NCI-H774 (cell line): ENCODE measurements at places on chromosomes 2 and 18.

DNA sequence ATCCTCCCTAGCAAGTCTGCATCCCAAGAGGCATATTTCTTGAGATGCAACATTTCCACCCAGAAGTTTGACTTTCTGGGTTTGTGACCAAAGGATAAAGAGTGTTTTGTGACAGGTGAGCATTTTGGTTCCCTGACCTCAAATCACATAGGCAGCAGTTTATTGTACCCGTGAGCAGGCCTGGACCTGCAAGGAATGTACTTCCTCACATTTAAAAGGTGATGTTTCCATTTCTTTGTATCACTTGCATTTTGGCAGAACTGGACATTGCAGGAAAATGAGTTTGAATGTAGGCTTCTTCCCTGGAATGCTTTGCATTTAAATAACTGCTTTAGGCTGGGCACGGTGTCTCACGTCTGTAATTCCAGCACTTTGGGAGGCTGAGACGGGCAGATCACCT, 160.7 kb downstream of the ALPK2 start:
- DNase-seq, result no peak

- peak; percentile 53 for DNase-seq
Observed at GRCh38 chr2:2083113-2083758, 247.8 kb downstream of the MYT1L start.

- no peak for DNase-seq
Observed at GRCh38 chr2:24328010-24328409, 32.3 kb downstream of the ITSN2 start.

DNA sequence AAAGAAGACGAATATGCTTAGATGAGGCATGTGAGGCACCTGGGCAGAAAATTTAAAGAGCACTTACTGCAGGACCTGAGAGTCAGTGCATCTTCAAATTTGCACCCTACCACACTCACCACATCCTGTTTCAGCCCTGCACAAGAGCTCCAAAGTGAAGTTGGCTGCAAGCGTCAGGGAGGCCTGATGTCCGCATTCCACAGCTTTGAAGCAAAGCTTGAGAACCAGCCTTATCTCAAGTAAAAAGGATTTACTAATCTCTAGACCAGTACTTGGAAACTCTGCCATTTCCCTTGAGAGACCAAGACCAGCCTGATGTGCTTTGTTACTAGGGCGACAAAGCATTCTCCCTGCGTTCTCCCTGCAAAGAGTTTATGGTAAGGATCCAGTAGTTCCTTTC, 3.4 kb upstream of the ASNSD1 start:
- DNase-seq, result no peak

DNA sequence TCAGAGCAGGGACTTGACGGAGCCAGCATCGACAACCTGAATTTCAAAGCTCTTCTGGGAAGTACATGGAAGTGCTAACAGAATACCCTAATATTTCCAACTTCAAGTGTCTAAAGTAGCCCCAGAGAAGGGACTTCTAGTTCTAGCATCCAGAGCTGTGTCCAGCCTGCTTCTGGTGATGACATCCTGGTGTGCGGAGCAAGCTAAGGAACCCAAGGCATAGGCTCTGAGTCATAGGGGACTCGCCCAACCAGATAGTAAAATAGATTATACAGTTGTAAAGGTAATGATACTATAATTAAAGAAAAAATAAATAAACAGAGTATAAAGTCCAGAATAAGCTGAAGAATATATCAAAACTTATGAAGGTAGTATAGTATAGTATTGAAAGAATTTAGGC, 108.1 kb upstream of the SERPINE2 start:
- DNase-seq, result no peak

DNA sequence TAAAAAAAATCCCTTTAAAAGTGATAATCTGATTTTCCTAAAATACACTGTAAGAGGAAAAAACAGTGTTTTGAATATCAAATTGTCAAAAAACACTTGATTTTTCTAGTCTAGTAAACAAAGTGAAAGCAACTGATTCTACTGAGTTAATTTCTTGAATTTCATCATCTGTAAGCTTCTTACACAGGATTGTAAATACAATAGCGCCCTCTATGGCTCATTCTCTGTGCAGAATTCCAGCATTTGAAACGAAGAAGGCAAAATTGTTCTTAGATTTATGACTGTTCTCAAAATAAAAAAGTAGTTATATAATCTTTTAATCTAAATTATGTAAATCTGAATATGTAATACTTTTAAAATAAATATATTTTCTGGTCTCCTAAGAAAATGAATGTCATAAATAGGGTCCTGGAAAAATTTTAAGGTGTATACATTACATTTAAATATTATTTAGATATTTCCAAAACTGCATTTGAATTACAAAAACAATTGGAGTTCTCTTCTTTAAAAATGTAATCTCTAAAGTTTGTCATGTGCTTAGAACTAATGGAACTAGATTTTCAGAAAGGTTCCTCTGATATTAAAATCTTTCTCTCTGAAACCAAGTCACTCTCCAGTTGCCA, 176.9 kb upstream of the MC4R start:
- DNase-seq, result peak; percentile 74

GRCh38 chr2:217000406-217000805, 140.5 kb upstream of the TNP1 start:
- DNase-seq, result no peak
